ENCODE measurements at places on chromosomes 16 and 17. TPM values are rescaled to one million over a fixed set of nuclear protein-coding genes. Genes with fewer than 3 reads are reported as not detected.

Gene SLC5A11
- polyA plus RNA-seq: 0.37 TPM

Gene C16orf74
- 26.6 TPM for polyA plus RNA-seq

GRCh38 chr17:4161967-4162305, 18.9 kb downstream of the CYB5D2 start:
- no peak for DNase-seq
- H3K4me3 ChIP-seq: no peak overlapping the region
- peaks cover 40% of the 10 kb centered on the region for H3K4me1 ChIP-seq

Gene ATP2A1
- polyA plus RNA-seq: not detected

Gene FSCN2
- polyA plus RNA-seq: not detected

Gene LCAT
- 16.0 TPM for polyA plus RNA-seq

Gene CNGB1
- polyA plus RNA-seq: not detected

DNA sequence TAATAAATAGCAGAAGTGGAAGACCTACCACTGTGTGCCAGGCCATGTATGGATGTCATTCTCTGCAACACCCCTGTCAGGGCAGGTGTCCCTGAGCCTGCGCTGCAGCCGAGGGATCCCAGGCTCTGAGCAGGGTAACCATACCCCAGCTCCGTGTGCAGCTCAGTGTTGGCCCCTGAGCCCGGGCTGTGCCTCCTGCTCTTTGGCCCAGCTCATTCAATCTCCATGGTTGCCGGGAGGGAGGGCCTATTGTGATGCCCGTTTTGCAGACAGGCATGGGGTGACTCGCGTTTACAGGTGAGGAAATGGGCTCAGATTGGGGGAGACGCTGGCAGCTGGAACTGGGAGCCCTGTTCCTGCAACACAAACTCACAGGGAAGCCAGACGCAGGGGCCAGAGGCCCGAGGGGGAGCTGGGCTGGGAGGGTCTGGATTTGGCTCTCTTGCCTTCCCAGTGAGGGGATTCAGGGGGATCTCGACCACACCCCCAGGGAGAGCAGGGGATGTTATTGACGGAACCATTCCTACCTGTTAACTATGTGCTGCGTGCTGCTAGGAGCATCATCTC, 190.5 kb downstream of the IRF8 start:
- H3K4me1 ChIP-seq: peaks cover 3% of the 10 kb centered on the region
- no peaks in the 10 kb centered on the region for H3K27me3 ChIP-seq
- no peaks in the 10 kb centered on the region for H3K36me3 ChIP-seq
- H3K4me3 ChIP-seq: no peak overlapping the region
- no peak for DNase-seq

Gene NDRG4
- not detected for polyA plus RNA-seq

DNA sequence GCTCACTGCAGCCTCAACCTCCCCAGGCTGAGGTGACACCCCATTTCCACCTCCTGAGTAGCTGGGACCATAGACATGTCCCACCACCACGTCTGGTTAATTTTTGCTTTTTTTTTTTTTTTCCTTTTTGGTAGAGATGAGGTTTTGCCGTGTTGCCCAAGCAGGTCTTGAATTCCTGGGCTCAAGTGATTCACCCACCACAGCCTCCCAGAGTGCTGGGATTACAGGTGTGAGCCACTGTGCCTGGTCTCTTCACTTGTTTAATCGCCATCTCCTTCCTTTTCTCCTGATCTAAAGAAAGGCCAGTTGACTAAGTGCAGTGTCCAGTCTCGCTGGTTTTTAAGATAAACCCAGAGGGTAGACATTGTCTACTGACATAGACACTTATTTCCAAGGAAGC, 152.0 kb downstream of the C16orf95 start:
- no peaks in the 10 kb centered on the region for H3K36me3 ChIP-seq
- H3K4me1 ChIP-seq: no peaks in the 10 kb centered on the region
- no peak for DNase-seq
- H3K27me3 ChIP-seq: no peaks in the 10 kb centered on the region
- H3K4me3 ChIP-seq: no peak overlapping the region
- H3K27ac ChIP-seq: no peak overlapping the region

Gene LGALS9
- polyA plus RNA-seq: 581 TPM

DNA sequence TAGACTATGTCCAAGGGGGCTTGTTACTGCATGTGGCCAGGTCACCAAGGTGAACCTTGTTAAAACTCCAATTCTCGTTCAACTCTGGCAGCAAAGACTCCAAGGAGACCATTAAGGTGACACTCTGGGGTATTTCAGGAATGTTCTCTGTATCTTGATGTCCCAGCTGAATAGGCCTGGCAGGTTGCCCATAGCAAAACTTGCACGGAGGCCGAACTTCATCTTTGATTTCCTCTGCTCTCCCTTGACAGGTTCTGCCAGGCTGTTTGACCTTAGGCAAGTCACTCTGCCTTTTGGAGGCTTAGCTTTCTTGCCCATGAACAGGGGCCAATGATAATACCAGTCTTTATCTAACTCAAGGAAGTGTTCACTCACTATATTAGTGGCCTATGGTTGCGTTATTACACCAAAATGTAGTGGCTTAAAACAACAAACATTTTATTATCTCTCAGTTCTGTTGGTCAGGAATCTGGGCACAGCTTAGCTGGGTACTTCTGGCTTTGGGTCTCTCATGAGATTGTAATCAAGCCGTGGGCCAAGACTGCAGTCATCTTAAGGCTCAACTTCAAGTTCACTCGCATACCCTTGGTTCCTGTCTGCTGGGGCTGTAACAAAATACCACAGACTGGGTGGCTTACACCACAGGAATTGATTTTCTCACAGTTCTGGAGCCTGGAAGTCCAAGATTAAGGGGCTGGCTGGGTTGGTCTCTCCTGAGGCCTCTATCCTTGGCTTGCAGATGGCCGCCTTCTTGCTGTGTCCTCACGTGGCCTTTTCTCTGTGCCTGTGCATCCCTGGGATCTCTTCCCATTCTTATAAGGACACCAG, 168.5 kb downstream of the UTP18 start:
- no peak for DNase-seq
- H3K27me3 ChIP-seq: no peaks in the 10 kb centered on the region
- no peak overlapping the region for H3K4me3 ChIP-seq
- no peaks in the 10 kb centered on the region for H3K4me1 ChIP-seq
- H3K27ac ChIP-seq: no peak overlapping the region

Gene TAOK1
- 4.2 TPM for polyA plus RNA-seq

DNA sequence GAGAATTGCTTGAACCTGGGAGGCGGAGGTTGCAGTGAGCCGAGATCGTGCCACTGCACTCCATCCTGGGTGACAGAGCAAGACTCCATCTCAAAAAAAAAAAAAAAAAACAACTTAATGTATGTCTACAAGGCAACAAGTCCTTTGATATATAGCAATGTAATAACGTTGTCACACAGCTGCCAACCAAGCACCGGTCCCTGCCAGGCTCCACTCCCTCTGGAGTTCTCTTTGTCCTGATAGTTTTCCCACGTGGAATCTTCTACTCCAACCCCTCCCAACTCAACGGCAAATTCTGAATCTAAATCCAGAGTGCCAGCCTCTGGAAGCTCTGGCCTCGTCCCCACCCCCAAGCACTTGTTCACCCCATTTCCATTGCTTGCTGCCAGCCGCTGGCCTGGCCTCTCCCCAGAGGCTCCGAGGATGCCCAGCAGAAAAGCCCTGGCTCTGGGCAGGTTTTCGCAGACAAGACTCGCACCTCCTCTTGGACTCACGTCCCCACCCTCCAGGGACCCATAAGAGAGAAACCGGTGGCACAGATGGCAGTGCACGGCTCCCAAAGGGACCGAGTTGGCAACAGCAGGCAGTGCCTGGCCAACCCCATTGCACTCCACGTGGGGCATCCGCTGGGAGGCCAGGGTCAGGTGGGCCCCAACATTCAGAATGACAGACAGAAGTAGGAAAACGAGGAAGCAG, 15.9 kb upstream of the CBX2 start:
- H3K4me3 ChIP-seq: no peak overlapping the region
- no peaks in the 10 kb centered on the region for H3K27me3 ChIP-seq
- H3K4me1 ChIP-seq: no peaks in the 10 kb centered on the region
- DNase-seq: no peak
- H3K27ac ChIP-seq: no peak overlapping the region
